ENCODE measurements at places on chromosomes 12 and 14. TPM values are rescaled to one million over a fixed set of nuclear protein-coding genes. Genes with fewer than 3 reads are reported as not detected.

The TMPRSS12 gene
- total RNA-seq, result not detected

- peak; percentile 88 for DNase-seq
These were observed at the start of gene CLIP1 for GRCh38 chr12:122421821-122422729. Gene CLIP1, minus strand, starts transcription at chr12:122422669. Its CDS starts 42,217 bp downstream, at chr12:122380452.

DNA sequence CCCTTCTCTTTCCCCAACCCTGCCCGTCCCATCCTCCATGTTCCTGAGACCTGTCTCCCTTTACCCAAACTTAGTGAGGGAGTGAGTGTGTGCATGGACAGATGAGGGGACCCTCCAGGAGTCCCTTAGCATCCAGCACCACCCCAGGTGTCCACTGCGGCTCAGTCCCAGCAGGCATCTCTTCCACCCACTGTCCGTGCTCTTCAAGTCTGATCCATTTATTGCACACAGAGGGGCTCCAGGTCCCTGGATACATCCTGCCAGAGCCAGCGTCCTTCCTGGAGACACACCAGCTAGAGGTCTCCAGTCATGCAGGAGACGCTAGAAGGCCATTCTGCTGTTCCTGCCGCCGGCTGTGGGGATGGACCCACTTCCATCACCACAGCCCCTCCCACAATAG, 239.2 kb downstream of the ADGRD1 start:
- peak; percentile 5 for DNase-seq

DNA sequence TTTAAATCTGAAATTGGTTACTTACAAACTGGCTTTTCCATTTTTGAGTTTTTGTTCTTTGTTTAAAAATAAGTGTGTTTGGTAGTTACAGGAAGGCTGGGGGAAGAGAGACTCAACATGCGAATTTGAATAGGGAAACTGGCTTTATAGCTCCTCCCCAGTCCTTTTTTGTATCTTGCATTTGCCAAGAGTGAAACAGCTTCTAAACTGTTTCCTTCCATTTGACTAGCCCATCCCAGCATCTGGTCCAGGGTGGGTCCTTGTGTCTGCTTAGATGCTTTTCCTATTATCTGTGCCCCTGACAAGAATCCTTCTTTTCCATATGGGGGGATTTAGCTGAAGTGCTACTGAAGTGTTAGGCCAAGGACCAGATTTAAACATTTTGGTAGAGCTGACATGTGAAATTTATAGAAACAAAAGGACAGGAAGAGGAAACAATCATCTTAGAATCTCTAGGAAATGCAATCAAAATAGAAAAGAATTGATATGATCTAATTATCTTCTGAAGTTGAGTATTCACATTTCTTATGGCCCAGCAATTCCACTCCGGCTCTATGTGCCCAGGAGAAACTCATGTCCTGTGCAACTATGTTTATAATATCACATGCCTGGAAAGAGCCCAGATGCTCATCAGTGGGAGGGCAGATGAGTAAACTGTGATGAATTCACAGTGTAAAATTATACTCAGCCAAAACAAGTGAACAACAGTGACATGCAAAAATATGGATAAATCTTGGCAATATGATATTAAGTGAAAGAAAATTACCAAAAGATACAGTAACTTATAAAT, 7.4 kb downstream of the SMOC1 start:
- no peak for DNase-seq

The INSM2 gene
- not detected for total RNA-seq

DNA sequence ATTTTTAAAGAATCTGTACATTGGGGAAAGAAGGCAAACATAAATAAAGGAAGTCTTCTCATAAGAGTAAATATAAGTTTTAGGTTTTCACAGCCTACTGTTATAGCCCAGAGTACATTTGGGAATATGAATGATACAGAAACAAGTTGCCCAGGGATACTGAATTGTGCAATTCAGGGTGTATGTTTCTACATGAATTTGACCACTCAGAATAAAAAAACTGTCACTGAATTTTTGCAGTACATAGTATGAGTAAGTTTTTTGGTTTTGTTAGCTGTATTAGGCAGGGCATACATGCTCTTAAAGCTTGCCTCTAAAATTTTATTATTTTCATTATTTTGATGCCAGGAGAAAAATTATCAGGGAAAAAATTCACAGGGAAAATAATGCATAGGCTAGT, 6.6 kb upstream of the PCNX4 start:
- DNase-seq, result no peak

Data from H7 (cell line).